NCI-H226 (cell line): ENCODE measurements at places on chromosomes 7 and 10.

DNA sequence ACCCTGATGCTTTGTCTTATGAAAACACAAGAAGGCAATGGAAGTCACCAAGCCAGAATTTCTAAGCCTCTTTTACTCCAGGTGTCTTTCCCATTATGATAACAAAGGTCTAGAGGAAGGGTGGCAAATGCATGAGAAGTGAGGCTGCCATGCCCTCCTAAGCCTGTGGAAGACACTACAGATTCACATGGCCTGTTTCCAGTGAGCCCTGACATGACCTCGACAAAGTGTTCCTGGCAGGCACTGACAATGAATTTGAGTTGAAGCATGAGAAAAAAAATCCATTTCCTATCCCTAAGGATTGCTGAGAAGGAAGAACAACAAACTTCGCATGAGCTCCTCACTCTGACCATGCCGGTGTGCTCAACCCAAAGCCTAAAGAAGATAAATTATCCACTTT is 268.0 kb downstream of the HTR7 start:
- DNase-seq = no peak

DNA sequence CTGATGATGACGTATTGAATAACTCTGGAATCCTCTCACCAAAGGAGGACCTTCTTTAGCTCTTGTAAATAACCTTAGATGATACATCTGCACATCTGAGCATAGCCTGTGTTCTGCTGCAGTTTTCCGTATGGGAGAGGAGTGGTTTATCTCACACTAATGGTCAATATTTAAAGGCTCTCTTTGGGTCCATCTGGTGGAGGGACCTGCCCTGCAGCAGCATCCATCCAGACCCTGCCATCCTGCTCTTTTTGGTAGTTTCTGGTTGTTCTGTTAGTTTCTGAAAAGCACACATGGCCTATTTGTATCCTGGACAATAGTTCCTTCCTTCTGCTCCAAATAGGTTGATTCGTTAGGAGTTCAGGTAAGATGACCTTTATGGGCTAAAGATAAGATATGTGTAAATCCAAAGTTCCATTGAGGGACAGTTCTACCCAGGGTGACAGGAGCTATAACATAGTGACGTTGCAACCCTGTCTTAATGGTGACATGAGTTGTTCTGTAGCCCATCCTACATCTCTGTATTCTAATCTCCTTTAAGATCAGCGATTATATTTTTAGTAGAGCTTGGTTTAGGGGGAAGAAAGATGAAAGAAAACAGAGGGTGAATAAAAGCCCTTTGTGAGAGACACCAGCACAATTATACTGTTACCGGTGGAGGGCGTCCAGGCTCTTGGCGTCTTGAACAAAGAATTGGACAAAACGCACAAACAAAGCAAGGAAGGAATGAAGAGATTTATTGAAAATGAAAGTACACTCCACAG is 60.0 kb upstream of the KLF14 start:
- DNase-seq = no peak

GRCh38 chr10:87842776-87843497 is 20.4 kb downstream of the KLLN start:
- DNase-seq = peak; percentile 55

DNA sequence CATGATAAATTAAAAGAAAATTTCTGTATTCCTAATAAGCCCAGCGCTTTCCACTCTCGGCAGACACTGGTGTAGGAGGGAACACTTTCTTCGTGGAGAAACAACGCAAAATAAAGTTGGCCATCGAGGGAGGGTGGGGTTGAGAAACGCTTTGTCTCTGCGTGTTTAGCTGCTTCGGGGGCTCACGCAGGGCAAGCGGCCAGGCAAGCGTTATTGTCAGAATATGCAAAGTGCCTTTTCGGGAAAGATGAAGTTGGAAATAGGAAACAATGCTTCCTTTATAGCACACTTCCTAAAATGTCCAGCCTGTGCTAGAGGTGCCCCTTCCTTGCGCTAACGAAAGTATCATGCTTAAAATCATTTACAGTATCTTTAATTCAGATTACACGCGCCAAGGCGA is 1.9 kb upstream of the EBF3 start:
- DNase-seq = no peak

GRCh38 chr10:80382989-80383388 is 25.4 kb upstream of the PRXL2A start:
- DNase-seq = no peak

- no peak for DNase-seq
These were observed 197.0 kb downstream of the GLRX3 start for GRCh38 chr10:130333185-130333584.

DNA sequence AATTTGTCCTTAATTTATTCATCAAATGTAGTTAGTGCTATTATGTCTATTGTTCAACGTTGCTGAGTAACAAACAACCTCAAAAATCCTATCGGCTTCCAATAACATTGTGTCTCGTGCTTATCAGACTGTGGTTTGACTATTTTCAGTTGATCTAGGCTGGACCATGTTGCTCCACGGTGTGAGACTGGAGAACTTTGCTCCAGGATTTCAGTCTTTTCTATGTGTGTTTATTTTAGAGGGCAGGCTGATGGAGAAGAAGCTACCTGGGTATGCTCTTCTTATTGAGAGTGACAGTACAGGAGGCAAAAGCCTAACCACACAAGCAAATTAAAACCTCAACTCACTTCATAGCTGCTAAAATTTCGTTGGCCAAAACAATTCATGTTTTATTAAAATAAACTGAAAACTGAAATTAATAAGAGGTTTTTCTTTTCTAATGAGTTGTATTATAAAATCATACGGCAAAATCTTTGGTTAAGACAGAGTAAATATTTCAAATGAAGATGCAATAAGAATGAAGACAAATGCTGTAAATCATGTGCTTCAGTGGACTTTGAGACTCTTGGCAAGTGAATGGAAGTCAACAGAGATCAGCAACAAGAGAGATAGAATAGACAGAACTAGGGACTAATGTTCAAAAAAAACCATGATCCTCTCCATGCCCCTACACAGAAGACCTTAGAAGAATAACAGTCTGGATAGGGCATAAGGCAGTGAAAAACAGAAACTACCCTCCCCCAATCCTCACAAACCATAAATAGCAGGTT is 418.0 kb upstream of the ETV1 start:
- DNase-seq = no peak

- DNase-seq = no peak
These were observed 991 bp downstream of the ZNF239 start for GRCh38 chr10:43573250-43574000.

DNA sequence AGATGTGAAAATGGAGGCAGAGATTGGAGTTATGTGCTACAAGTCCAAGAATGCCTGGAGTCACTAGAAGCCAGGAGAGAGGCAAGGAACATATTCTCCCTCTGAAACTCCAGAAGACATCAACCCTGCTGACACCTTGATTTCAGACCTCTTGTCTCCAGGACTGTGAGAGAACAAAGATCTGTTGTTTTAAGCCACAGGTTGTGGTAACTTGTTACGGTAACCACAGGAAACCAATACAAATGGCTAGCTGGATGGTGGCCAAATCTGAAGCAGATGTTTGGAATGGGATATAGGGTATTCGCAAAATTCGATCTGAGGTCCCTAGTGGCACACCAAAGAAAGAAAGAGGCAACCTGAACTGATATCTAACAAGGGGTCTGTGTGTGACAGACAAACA is 129.0 kb downstream of the HERPUD2 start:
- DNase-seq = no peak

DNA sequence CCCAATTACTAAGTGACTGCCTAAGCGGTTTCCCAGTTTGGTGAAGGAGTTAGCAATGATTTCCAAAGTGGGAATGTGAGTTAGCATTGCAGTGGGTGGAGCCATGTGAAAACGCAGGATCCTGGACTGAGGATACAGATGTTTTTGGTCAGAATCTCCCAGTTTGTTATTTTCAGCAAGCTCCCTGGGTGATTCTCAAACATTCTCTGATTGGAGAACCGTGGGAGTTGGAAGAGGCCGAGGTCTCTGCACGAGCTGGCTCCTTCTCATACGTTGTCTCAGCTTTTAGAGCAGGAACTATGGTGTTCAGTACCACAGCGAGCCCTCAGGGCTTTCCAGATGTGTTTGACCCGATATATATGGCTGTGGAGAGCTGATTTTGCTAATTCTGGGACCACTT is 396.5 kb upstream of the NPVF start:
- DNase-seq = no peak

- peak; percentile 53 for DNase-seq
These were observed 52.7 kb downstream of the RBM17 start for GRCh38 chr10:6141296-6142151.

- DNase-seq = peak; percentile 4
These were observed 34.8 kb upstream of the TNPO3 start for GRCh38 chr7:129089521-129090212.

GRCh38 chr7:3862774-3863173 is 561.7 kb downstream of the SDK1 start:
- no peak for DNase-seq

DNA sequence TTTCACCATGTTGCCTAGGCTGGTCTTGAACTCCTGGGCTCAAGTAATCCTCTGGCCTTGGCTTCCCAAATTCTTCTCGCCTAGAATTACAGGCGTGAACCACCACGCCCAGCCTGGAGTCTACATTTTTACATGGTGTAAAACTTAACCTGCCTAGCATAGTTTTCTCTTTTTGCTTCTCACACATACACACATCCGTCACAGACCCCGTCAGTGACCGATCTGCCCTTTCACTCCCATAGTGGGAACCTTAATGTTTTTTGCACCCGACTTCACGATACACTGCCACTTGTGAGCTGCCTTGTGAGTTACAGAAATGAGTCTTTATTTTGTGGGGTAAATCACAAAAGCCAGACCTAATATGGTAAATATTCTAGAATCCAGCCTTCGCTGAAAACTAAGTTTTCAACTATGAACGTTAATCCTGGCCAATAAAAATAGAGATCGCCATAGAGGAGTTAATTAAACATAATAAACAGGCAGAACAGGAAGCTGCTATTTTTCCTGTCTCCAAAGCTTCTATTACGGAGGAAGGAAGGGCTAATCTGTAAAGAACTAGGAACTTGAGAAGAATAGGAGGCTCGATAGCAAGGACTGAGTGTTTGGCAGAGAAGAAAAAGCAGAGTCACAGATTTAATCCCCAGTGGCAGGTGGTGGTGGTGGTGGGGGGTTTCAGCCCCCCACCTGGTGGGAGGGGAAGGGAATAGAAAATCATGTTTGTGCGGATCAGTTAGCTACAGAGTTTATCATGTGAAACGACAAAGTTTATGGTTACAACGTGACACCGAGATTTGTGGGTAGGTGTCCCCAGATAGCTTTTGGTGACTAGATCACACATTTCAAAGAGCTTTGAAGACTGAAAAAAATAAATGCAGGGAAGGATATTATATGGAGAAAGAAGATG is 14.7 kb upstream of the FAM171A1 start:
- no peak for DNase-seq

DNA sequence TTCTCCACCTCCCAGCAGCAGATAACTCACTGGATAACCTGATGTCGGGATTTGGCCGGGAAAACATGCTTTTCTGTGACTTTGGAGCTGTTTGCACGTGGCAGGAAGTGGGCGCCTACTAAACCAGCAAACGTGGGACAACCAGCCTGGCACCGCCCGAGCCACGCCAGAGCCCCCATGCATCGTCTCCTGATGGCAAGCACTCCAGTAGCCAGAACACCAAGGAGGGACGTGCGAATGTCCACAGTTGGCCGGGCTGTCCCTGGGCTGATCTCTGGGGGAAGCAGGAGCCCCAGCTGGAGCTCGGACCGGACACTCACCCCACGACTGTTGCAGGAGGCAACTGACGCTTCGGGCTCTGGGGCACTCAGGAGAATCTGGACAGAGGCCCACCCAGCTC is 7.1 kb downstream of the ADGRA1 start:
- no peak for DNase-seq

DNA sequence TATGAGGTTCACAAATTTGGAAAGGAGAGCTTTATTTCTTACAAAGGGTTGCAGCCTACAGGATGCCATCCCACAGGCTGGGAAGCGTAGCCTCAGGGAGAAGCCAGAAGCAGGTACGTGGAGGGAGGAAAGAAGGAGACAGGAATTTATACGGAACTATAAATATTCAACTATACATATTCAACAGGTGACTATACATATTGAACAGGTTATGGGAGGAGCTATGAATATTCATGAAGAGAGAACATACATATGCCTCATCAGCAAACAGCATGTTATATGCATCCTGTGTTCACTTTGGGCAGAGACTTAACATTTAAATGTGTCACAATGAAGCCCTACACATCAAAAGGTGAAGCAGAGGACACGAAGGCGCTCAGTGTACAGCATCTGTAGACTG is 40.5 kb upstream of the LMTK2 start:
- no peak for DNase-seq

DNA sequence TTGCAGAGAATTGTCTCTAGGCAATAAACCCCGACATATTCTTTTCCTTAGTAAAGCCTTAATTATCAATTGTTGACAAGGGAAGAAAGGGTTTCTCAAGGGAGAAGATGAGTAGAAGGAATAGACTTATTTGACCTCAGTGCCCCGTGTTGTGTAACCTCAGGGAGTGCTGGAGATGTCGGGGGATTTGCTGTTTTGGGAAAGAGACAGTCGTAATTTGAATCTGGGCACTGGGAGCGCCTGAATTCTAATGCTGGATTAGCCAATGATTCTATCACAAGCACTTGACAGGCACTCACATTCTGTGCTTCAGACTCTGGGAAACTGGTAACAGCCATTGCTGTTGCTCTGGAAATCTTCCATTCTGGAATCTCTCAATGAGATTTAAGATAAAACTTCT is 13.8 kb upstream of the LMOD2 start:
- no peak for DNase-seq

DNA sequence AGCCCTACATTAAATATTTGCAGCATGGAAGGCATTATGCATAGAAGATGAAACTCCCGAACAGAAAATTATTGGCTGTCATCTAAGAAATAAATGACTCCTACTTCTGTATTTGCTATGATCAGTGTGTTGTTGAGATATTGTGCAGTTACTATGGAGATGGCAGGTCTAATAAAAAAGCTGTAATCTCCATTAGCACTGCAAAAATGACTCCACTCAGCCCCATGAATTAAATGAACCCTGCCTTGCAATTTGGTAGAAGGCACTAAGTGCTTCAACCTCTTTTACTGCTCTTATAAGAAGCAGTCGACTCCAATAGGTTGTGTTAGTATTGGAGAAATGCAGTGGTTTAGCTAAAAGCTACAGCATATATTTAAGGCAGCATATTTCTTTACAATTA is 290.0 kb upstream of the PHYHIPL start:
- DNase-seq = no peak

DNA sequence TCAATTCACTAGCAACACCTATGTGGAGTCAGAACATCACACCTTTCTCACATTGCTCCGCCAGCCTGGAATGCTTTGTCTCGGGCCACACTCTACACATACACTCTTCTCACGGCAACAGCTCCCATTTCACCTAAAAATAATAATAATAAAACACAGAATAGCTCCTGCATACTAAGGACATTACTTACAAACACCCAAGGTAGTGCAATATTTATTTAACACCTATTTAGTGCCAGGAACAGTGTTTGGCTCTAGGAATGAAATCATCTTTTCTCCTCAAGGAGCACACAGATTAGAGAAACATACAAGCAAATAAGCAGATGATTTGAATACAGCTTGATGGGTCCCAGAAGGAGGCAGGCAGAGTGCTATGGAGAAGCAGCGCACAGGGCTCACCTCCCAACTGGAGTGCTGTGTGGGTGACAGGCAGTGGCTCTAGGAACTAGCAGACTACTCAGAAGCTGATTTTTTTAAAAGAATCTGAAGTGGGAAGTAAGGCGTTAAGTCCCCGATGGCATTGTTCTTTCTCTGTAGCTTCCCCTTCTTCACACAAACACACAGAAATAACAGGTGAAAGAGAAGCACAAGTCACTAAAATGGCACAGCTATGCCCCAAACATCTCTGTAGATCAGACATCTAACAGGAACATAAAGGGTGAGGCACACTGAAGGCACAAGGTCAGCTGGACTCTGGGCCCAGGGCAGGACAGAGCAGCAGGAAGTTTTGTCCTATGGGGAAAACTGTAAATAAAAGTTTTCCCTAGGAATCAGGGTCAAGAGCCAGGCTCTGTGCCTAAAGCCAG is 16.7 kb downstream of the USP6NL start:
- DNase-seq = no peak
